ENCODE measurements at places on chromosomes 2 and 18. TPM values are rescaled to one million over a fixed set of nuclear protein-coding genes. Genes with fewer than 3 reads are reported as not detected.

DNA sequence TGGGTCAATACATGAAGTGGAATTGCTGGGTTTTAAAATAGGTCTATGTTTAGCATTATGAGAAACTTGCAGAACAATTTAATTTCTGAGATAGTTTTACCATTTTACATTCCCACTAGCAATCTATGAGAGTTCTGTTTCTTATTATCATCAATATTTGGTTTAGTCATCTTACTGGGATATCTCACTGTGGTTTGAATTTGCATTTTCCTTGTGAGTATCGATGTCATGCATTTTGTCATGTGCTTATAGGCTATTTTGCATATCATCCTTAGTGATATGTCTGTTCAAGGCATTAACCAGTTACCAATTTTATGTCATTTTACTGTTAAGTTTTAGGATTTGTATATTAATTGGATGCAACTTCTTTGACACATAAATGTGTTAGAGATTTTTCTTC is 204.4 kb downstream of the MCFD2 start:
- no peak for DNase-seq

GRCh38 chr2:55415300-55415699 is 4.4 kb downstream of the CCDC88A start:
- no peak for DNase-seq

GCA gene
- 25.5 TPM for total RNA-seq

PLGLB2 gene
- 0.96 TPM for total RNA-seq

TPO gene
- total RNA-seq = not detected

DNA sequence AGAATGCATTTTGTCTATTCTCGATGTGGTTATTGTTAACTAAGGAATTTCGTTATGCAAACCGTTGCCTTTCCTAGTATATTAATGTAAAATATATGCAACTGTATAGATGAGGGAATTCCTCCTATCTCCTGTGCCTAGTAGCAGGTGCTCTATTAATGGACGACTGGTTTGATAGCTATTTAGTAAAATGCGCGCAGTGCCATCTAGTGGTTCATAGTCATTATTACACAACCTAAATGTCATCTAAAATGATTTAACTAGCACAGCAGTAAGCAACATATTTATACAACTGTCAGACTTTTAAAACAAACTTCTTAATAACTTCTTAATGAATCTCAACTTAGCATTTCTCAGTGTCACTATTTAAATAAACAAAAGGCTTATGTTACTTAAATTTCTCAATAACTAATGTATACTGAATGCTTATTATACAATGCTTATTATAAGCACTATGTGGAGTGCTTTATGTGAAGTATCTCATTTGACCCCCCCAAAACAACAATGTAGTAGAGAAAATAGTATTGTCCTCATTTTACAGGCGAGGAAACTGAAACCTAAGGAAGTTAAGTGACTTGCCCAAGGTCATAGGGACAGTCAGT is 77.9 kb downstream of the DTNA start:
- peak; percentile 49 for DNase-seq

IL1A gene
- 6.6 TPM for total RNA-seq

DNA sequence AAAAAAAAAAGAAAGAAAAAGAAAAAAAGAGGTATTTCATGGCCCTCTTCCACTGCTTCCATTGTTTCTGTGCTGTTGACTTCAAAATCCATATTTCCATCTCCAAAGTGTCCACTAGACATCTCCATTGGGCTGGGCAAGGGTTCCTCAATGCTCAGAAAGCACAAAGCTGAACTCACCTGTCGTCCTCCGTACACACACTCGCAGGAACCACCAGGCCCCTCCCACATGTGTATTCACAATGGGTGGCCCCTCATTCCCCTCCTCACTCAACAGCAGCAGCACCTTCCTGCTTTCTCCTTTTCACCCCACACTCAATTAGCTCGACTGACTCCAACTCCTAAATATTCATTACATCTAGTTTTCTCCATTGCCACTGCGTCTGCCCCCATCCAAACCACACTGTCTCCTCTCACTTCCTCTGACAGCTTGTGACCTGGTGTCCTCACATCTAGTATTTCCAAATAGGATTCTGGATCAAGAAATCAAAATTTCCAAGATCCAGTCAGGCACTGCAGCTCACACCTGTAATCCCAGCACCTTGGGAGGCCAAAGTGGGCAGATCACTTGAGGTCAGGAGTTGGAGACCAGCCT is 25.2 kb downstream of the OSBPL1A start:
- DNase-seq = no peak

GRCh38 chr2:74099271-74099670 is 48.4 kb downstream of the BOLA3 start:
- DNase-seq = no peak

- no peak for DNase-seq
Observed at GRCh38 chr2:138209009-138209408, 244.7 kb downstream of the HNMT start.

MYCN gene
- 0.28 TPM for total RNA-seq

SERPINB3 gene
- total RNA-seq = not detected

- no peak for DNase-seq
Observed at GRCh38 chr18:26909599-26910290, 44.2 kb upstream of the AQP4 start.

- no peak for DNase-seq
Observed at GRCh38 chr2:46967990-46968647, 52.5 kb upstream of the MCFD2 start.

PSMA8 gene
- total RNA-seq = 2.0 TPM

CPO gene
- not detected for total RNA-seq

DNA sequence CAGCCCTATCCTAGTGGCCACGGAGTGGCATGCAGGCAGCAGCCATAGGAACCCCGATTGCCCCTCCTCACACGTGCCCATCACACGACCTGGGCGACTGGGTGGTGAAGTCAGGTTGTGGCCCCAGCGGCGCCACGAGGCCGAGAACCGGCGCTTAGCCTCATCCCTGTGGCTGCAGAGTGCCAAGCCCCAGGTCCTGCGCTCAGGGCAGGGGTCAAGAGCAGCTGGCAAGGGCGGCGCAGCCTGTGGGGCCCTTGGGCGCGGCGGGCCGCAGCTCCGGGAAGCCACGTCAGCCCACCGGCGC is 73.3 kb downstream of the RPIA start:
- DNase-seq = no peak

ADGRF3 gene
- total RNA-seq = 3.1 TPM

DNA sequence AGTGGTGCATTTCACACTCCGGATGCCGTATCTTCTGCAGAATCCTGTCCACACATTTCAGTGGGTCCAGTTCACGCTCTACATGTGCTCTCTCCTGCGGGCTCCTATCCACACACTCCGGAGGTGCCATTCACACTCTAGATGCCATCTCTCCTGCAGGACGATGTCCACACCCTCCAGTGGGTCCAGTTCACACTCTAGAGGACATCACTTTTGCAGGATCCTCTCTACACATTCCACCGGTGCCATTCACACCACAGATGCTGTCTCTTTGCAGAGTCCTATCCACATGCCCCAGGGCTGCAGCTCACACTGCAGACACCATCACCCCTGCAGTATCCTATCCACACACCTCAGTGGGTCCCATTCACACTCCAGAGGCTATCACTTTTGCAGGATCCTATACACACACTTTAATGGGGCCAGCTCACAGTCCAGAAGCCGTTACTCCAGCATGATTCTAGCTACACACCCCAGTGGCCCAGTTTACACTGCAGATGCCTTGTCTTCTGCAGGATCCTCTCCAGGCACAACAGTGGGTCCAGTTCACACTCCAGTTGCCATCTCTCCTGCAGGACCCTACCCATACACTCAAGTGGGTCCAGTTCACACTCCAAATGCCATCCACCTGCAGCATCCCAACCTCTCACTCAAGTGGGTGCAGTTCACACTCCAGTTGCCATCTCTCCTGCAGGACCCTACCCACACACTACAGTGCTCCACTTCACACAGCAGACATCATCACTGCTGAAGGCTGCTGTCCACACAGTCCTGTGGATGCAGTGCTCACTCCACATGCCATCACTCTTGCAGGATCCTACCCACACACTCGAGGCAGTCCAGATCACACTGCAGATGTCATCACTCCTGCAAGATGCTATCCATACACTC is 2.1 kb upstream of the PXDN start:
- no peak for DNase-seq

DNA sequence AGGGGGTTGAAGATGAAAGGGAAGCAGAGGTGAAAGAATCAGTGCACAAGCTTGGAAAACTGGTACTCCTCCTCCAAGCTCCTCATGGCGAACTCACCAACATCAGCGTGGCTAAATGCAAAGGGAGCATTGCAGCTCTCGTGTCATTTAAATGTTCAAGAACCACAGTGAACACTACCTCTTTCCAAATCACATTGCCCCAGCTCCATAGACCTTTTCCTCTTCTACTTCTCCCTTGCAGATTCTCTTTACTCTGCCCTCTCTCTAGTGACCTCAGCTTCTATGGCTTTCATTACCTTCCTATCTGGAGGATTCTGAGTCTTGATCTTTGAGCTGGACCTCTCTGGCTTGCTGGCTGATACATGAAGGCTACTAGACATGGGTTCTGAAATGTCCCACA is 14.3 kb downstream of the EPB41L3 start:
- no peak for DNase-seq

- DNase-seq = no peak
Observed at GRCh38 chr2:1603059-1603458, 141.3 kb downstream of the PXDN start.

SIX2 gene
- total RNA-seq = not detected

ACYP2 gene
- 6.9 TPM for total RNA-seq

DNA sequence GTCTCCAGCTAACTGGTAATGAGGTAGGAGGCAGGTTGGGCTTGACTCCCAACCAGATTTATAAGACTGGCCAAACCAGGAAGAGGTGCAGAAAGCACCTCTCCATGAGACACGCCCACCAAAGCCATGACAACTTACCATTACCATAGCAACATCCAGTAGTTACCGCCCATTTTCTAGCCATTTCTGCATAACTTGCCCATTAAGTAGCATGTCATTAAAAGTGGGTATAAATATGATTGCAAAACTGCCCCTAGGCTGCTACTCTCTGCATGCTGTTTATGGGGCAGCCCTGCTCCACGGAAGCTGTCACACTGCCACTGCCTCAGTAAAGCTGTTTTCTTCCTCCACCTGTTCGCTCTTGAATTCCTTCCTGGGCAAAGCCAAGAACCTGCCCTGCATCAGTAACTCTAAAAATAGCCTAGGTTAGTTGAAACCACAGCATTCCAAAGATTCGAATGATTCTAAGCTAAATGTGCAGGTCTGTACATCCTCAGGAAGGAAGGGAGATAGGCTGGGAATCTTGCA is 131.9 kb downstream of the ATL2 start:
- DNase-seq = no peak

GRCh38 chr2:71864085-71864484 is 283.6 kb downstream of the CYP26B1 start:
- no peak for DNase-seq

DNA sequence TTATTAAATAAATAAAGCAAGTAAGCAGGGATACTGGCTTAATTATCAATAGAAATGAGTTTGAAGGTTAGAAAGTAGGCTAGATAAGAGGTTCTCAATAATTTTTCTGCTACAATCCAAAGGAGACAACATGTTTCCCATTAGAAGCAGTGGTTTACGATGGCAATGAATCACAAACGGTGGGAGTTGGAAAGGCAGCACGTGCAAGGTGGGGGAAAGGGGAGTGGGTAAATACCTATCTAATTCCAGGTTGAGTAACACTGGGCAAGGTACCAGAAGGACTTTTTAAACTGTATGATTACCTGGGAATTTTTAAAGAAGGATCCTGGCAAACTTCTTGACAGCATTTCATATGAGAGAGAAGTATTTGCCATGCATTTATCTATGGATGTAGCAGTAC is 289.9 kb downstream of the NBAS start:
- DNase-seq = no peak

Data from activated CD4-positive, alpha-beta T cell treated with anti-CD3 and anti-CD28 coated beads for 36 hours (primary cell).